Fibroblast of lung (primary cell): ENCODE measurements at places on chromosomes 3 and 15. TPM values are rescaled to one million over a fixed set of nuclear protein-coding genes. Genes with fewer than 3 reads are reported as not detected.

- peaks cover 2% of the 10 kb centered on the region for H3K4me1 ChIP-seq
- DNase-seq = no peak
- no peaks in the 10 kb centered on the region for H3K36me3 ChIP-seq
- H3K27ac ChIP-seq = no peak overlapping the region
- H3K27me3 ChIP-seq = no peaks in the 10 kb centered on the region
Measured at GRCh38 chr3:24086206-24086605, 141.1 kb downstream of the NR1D2 start.

DNA sequence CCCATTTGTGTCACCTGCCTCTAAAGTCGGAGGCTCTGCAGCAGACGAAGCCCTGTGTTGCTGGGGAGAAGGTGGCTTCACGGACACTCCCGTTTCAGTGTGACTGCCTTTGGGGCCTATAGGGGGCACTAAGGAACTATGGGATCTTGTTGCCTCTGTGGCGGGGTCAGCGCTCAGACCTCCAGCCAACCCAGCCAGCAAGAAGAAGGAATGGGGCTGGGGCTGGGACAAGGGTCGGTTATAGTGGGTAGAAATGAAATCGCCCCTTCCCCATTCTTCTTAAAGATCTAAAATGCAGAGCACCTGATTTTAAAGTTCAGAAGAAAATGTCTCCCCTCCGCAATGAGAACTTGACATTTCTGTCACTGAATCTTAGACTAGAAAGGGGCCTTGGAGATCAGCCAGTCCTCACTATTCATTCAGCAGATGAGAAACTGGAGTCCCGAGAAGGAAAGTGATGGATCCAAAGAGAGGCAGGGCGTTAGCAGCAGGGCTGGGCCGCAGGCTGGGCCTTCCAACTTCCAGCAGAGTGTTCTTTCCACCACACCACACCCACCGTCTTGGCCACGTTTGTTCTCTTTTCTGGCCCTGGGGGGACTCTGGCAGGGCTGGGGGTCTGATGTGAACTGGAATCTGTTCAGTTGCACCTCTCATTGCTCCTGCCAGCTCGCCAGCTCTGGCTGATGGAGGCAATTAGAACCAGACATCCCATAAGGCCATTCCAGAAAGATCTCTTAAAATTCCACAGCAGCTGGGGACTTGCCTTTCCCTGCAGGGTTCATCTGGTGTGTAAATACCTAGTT is 195.4 kb downstream of the OPA1 start:
- DNase-seq = peak; percentile 69
- no peak overlapping the region for H3K4me3 ChIP-seq
- no peaks in the 10 kb centered on the region for H3K36me3 ChIP-seq
- H3K4me1 ChIP-seq = no peaks in the 10 kb centered on the region

- no peak overlapping the region for H3K27ac ChIP-seq
- no peak overlapping the region for H3K4me3 ChIP-seq
- H3K27me3 ChIP-seq = no peaks in the 10 kb centered on the region
- H3K36me3 ChIP-seq = no peaks in the 10 kb centered on the region
- no peaks in the 10 kb centered on the region for H3K4me1 ChIP-seq
Measured at GRCh38 chr3:190260301-190260700, 61.9 kb downstream of the CLDN1 start.

- peak overlapping the region; percentile 65 for H3K4me3 ChIP-seq
- no peak overlapping the region for H3K27ac ChIP-seq
- peak; percentile 59 for DNase-seq
- no peaks in the 10 kb centered on the region for H3K4me1 ChIP-seq
Measured at GRCh38 chr3:114454551-114455251, 160.9 kb downstream of the TIGIT start.

Gene SRPRB
- 63.1 and 70.6 TPM in 2 replicates for total RNA-seq
